T-helper 17 cell (primary cell): ENCODE measurements at places on chromosomes 7 and 10. TPM values are rescaled to one million over a fixed set of nuclear protein-coding genes. Genes with fewer than 3 reads are reported as not detected.

- DNase-seq = no peak
These were observed 14.6 kb downstream of the SFRP4 start for GRCh38 chr7:37901890-37902524.

- DNase-seq = no peak
These were observed 285.5 kb downstream of the TWIST1 start for GRCh38 chr7:18831943-18832342.

- no peak for DNase-seq
These were observed 21.8 kb upstream of the YWHAG start for GRCh38 chr7:76380623-76380966.

- no peak for DNase-seq
These were observed 218.3 kb downstream of the PTPRN2 start for GRCh38 chr7:158369290-158369689.

DNA sequence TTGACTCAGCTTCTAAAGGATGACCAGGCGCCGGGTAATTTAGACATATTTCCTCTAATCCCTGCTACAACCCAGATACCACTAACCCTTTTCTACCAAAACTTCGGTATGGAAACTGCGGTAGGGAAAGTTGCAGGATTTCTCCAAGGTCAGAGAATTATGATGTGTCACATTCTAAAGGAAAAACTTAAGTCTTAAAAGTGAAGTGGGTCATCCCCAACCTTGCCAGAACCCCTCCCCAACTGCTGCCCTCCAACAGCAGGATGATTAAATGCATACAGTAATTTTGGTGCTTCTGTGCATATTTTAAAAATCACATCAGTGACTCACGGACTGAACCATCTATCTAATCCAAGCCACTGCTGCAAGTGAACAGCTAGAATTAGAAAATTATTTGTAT lies 52.7 kb downstream of the GRB10 start:
- no peak for DNase-seq

DNA sequence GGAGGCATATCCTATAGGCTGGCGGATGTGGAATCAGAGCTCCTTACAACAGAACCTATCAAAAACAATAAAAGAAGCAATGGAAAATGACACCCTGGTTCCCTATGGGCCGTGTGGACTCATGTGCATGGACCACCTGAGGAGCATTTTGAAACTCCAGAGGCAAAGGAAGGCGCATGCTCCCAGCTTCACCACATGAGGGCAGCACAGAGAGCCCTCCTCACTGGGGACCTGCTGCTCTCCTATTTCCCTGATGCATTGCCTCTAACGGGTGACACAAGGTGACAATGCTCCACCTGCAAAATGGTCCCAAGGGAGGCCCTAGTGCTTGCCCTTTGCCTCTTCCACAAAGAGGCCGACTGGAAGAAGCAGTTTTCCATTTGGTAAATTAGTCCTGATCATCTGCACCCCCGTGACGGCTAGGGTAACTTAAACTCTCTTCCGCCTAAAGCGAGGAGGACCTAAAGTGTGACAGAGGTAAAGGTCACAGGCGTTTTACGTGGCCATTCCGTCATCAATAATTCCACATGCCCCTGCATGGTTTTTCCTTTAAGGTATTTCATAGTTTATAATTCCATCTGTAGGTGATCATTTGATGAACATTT lies 67.7 kb downstream of the GPAM start:
- DNase-seq = no peak

DNA sequence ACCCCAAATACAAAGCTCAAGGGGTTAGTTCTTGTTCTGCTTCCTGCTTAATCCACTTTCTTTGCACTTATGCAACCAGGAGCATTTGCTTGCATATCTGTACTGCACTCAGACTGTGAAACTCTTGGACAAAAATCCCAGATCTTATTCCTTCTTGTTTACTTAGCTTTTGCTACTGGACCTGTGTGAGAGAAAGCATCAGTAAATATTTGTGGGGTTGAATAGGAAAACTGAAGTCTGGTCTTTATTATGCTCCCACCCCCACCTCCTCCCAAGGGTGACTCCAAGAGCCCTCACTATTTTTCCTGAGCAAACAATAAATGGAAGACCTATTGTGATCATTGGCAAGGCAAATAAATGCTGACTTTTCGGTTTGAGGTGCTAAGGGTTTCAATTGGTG lies 57.1 kb upstream of the VSTM2A start:
- DNase-seq = no peak

DNA sequence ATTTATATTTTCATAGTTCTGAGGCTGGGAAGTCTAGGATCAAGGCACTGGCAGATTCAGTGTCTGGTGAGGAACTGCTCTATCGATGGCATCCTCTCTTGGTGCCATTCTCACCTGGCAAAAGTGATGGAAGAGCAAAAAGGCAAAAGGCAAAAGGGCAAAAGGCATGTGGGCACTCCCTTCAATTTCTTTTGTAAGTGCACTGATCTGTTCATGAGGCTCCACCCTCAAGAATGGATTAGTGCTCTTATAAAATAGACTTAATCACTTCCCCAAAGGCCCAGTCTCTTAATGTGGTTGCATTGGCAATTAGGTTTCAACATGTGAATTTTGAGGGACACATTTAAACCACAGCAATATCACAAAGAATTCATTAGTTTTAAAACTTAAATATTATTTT lies 16.1 kb downstream of the TAS2R60 start:
- DNase-seq = no peak

GRCh38 chr10:101848408-101848807 lies 4.8 kb upstream of the KCNIP2 start:
- no peak for DNase-seq

DNA sequence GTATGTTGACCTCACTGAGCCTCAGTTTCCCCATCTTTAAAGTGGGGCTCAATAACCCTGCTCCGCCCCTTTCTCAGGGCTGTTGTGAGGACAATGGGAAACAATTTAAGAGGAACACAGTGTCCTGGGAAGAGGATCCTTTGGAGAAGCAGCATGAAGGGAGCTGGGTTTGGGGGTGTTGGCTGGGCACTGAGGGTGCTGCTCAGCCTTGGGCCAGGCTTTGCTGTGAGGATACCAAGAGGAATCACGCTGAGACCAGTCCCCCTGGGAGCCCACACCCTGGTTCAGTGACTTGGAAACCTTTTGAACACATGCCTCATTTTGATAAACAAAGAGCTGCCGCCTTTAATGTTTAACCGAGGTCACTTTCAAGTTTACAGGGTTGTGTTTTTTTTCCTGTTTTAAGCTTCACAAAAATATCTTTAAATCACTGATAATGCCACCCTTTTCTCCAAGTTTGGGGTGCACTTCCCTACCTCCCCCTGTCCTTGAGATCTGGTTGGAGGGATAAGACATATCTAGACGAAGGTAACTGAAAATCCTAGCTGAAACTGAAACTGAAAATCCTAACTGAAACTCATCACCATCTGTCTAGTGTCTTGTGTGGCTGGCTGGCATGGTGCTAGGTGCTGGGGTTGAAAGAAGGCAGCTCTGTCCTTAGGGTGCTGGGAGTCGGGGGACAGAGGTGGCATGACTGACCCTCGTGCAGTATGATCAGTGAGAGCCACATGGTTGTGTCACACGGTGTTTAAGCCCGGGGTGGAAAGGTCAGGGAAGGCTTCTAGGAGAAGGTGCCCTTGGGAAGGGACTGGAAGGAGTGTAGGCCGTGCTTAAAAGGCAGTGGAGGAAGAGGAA lies 27.7 kb downstream of the ZNF775 start:
- no peak for DNase-seq

- DNase-seq = no peak
These were observed 734.4 kb downstream of the PARD3 start for GRCh38 chr10:34080485-34081346.

DNA sequence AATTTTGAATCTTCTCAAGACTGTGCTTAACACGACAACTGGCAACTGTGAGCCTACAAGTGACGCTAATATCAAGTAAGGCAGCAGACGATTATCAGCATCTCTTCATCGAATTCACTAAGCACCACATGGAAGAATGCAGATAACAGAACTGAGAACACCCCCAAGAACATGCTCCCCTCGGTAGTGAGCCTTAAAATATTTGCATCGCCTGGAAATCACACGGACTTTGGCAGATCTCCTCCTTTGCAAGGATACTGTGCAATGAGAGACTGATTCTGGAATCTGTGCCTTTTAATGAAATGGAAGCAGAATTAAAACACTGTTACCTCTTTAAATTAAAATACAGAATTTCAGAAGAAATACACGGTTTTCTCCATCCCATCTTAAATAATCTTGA lies 38.2 kb upstream of the NEBL start:
- no peak for DNase-seq

- DNase-seq = no peak
These were observed 100.5 kb downstream of the TACC2 start for GRCh38 chr10:122089311-122090017.

DNA sequence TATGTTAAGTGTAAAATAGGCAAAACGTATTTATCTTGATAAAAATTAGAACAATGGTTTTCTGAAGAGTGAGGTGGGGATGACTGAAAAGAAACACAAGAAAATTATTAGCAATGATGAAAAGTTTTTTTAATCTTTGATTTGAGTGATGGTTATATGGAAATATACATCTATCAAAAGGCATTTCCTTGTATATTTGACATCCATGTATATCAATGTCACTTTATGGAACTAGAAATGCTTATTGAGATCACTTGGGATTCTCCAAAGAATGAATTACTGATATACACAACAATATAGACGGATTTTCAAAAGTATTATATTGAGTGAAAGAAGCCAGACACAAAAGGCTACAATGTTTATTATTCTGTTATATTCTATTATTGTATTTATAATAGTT lies 1042.0 kb upstream of the POT1 start:
- DNase-seq = no peak

DNA sequence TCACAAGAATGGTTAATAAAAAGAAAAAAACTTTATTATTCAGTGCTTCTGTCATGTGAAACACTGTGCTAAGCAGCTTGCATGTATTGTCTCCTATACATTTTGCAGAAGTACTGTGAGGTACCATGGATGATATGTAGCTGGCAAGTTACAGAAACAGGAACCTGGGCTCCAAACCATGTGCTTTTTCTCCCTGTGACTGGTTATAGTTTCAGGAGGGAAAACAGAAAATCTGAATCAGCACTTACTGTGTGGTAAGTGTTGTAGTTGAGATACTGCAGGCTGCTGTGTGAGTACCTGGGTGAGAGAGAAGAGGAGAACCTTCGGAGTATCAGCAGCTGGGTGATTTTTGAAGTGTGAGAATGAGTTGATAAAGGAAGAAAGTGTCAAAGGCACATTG lies 285.0 kb downstream of the SUGCT start:
- DNase-seq = no peak

- DNase-seq = no peak
These were observed 85.5 kb downstream of the LHPP start for GRCh38 chr10:124546957-124547646.

GRCh38 chr10:100338434-100339036 lies 8.5 kb upstream of the SCD start:
- peak; percentile 75 for DNase-seq

GRCh38 chr7:38855867-38856266 lies 53.1 kb downstream of the VPS41 start:
- no peak for DNase-seq

- no peak for DNase-seq
These were observed 7.8 kb upstream of the HERC4 start for GRCh38 chr10:68082872-68083271.

- no peak for DNase-seq
These were observed 4.5 kb upstream of the ATP6V0E2 start for GRCh38 chr7:149869291-149869650.

- no peak for DNase-seq
These were observed 128.0 kb downstream of the POU6F2 start for GRCh38 chr7:39105720-39106119.

GRCh38 chr7:4210821-4211220 lies 471.3 kb upstream of the FOXK1 start:
- DNase-seq = no peak

DNA sequence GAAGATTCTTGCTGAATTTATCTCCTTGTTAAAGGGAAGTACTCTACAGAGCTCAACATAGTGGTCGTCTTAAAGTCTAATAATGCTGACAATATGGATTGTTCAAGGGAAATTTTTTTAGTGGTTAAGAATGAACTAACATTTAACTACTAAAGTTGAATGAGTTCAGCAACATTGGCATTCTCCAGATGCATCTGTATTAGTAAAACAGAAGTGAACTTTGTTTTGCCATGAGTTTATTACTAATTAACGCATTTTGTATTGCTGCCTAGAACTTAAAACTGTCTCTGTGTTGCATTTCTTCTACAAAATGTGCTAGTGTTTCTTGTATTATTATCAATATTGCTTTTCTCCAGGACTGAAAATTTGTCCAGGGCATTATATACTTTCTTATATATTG lies 67.5 kb downstream of the C1GALT1 start:
- DNase-seq = no peak

DNA sequence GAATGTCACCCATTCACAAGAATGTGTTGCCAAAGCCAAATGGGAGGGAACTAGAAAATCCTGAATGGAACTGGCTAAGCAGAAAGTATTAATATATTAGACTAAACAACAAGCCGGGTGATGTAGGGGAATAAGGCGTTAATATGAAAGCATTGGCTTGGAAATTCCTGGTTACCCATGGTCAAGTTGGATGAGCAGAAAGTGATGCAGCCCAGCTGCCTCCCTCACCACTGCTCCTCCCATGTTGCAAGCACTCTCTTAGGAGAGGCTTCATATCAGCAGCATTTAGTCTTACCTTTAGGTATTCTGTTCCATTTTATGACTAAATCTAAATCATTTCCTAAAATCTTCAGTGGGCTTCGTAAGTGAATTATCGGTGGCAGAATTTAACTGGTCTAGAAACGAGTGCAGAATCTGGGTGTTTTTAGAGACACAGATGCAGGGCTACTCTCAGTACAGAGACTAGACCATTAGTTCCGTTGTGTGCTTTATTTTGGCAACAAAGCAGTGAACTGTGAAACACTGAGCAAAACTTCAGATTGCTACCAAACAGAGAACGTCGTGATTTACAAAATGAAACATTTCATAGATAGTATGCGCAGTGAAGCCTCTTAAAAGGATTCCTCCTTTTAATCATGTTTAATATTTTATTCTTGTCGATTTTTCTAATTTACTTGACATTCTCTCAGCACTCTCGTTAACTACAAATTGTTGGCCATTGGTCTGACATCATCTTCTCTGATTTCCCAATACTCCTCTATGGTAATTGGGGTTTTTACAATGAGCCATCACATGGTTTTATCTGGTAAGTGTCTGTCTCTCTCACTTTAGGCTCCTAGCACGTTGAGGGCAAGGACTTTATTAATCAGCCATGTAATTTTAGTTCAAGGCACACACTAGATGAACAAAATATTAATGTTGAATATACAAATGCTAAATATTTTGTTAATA lies 22.0 kb upstream of the HGF start:
- DNase-seq = no peak

SOSTDC1 gene
- not detected for total RNA-seq

CRPPA gene
- 0.99 TPM for total RNA-seq

MSS51 gene
- 2.2 TPM for total RNA-seq

TMEM178B gene
- 0.96 TPM for total RNA-seq

TRIM50 gene
- not detected for total RNA-seq

NAT16 gene
- not detected for total RNA-seq

PON2 gene
- total RNA-seq = 8.2 TPM

EIF3B gene
- total RNA-seq = 176 TPM

OR6V1 gene
- total RNA-seq = not detected

STAMBPL1 gene
- total RNA-seq = 32.3 TPM

CPED1 gene
- total RNA-seq = 0.40 TPM

CNNM1 gene
- total RNA-seq = 0.16 TPM

ZC3HAV1 gene
- 154 TPM for total RNA-seq

FBXL13 gene
- total RNA-seq = 1.4 TPM

NDUFB8 gene
- total RNA-seq = 142 TPM

GJC3 gene
- total RNA-seq = 0.25 TPM

DENND2A gene
- not detected for total RNA-seq

GNAI1 gene
- total RNA-seq = 0.35 TPM
